Natural killer cell treated with Interleukin-12 subunit alpha and Interleukin-12 subunit beta and Interleukin-15 and Interleukin-18, amount 100 ng/mL, for 72 hours (primary cell): ENCODE measurements at places on chromosomes 6 and 20.

DNA sequence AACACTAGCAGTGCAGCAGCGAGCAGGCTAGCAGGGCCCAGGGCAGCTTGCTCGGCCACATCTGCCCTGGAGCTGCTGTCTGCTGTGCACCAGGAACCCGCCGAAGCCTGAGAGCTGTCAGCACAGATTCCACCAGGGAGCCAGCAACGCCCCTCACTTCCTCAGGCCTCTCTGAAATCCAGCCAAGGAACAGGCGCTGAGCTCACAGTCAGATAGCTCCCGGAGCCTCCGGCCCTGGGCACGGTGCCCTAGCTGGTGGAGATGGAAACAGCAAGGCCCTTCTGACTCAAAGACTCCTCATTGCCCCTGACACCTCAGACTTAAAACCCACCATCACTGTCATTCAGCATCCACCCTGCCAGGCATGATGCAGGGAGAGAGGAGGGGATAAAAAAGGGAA lies 839.4 kb downstream of the MAFB start:
- no peak for DNase-seq

DNA sequence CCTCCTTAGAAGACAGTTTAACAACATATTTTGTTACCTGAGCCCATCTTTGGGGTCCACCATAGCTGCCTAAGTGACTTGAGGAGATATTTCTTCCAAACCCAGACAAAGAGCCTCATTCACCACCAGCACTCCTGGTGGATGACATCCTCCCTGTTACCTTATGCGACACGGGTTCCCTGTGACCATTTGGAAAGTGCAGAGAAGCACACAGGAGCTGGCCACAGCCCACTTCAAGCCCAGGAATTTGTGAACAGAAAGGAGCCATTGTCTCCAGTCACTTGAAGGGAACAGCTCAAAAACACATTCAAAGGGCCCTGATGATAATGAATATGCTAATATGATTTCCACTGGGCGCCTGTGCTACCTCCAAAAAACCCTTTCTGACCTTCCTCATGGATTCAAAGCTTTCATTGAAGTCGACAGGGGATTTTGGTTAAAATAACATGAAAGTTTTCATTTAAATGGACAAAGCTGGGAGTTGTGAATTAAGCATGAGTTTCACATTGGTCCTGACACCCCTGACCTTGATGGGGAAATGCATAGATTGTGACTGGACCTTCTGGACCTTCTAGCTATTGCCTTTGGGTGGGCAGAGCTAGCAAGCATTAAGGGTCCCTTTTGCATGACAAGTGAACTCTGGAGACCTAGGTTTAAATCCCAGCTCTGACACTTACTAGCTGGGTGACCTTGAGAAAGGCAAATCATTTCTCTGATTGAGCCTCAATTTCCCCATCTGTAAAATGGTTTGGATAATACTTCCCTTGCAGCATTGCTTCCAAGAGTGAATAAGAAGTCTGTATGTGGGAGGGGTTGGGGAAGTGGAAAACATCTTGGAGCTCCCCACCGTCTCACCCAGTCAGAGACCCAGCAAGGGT lies 83.3 kb upstream of the SIRPA start:
- DNase-seq, result no peak

- no peak for DNase-seq
These were observed 7.7 kb upstream of the FOXF2 start for GRCh38 chr6:1381481-1382330.

- DNase-seq, result no peak
These were observed 36.0 kb downstream of the TIAM2 start for GRCh38 chr6:155031091-155031490.

DNA sequence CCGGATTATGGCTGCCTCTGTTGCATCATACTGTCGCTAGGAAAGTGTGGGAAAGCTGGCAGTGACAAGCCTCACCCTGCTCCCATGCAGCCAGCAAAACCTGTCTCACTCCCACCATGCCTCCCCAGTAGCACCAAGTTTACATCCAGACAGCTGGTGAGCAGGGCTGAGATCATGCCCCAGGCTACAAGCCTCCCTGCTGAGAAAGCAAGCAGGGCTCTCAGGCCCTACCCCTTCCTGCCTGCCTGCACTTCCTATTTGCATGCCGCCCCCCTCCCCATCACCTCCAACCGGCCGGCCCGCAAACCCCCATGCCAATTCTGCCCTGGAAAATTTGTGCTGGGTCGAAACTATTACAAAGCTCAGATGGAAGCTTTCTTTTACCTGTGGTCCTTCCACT lies 408.2 kb upstream of the FKBP1C start:
- no peak for DNase-seq

DNA sequence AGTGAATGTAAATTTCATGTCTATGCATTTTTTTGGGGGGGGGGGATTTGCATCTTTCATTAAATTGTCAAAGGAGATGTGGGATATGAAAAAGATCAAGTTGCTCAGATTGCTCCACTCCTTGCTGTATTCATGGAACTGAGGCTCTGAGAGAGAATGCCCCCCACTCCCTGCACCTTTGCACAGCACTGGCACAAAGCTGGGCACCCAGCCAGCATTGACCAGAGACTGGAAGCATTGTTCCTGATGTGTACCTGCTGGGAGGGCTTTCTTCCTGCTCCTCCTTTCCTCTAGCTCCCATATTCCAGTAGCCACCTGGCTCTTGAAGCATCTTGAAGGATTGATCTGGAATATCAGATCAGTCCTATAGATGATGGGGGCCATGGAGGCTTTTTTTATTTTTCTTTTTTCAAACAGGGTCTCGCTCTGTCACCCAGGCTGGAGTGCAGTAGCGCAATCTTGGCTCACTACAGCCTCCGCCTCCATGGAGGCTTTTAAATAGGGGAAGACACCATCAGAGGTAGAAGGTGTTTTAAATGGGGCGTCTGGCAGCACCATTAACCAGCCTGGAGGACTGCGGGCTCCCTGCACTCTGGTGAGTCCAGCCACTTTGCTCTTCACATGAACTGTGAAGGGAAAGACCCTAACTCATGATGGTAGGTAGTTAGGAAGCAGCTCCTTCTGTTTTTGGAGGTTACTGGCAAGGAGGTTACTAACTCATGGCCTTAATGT lies 10.9 kb downstream of the DUSP15 start:
- DNase-seq, result no peak

DNA sequence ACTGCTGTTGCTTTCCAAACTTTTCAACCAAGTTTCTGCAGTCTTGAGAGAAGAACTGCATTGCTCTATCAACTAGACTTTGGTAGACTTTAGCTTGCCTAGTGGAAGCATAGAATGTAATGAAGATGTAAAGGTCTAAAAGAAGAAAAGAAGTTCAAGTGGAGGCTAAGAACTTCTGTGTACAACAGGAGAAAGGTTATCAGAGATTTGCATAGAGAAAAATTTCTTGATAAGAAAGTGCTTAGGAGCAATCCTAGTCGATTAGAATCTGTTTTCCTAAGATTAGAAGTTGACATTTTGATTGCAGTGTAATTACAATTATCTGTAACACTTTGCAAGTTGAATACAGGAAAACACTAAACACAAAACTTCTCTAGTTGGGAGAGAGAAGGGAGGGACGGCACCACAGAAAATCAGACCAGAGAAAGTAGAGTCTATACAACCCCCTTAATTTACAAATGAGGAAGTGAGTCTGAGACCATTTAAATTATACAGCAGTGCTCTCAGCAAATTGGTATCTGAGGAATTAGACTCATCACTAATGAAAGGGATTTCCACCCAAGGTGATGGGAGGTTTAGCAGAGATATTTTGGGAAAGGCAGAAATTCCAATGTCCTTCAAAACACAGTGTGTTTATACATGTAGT lies 194.3 kb upstream of the MARCKS start:
- DNase-seq, result no peak

DNA sequence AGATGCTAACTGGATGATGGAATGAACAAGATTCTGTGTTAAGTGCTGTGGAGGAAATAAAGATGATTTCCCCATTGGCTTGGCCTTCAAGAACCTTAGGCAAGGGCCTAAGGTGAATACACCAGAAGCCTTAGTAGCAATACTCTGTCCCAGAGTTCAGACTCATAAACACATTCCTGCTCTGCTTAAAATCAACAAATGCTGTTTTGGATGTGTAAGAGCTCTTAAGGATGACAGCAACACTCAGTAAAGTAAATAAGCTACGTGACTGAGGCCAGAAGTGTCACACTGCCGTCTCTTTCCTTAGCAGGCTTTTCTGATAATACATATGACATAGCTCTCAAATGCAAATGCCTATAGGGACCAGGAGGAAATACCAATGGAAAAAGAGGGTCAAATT lies 90.6 kb downstream of the EYA2 start:
- DNase-seq, result no peak

- DNase-seq, result no peak
These were observed 542.6 kb downstream of the HDGFL1 start for GRCh38 chr6:23111984-23112383.

DNA sequence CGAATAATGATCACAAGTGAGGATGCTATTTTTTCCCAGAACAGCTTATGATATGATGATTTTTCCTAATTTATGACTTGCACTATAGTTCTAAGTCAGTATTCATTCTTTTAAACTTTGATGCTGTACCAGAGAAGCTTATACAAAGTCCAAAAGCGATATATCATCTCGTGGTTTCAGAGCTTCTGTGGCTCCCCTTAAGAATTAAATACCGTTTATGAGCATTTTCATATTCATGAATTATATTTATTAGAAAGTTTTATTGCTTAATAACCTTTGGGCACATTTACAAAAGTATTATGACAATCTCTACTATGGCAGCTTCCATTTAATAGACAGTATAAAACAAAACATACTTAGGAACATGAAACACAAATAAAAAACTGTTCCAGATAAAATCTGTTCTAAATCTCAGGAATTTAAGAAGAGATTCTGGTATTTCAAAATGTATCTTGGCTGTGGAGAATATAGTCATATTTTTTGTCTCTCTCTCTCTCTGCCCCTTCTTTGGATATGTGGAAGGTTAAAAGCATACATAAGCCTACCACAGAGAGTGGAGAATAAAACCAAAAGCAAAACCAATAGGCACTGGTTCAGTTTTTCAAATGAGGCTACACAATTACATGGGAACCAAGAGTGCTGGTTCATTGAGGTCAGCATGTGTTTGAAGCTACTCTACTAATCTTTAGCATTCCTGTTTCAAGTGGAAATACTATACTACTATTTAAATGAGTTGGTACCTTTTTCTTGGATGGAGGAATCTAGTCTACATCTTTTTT lies 884.5 kb upstream of the GJE1 start:
- DNase-seq, result no peak

DNA sequence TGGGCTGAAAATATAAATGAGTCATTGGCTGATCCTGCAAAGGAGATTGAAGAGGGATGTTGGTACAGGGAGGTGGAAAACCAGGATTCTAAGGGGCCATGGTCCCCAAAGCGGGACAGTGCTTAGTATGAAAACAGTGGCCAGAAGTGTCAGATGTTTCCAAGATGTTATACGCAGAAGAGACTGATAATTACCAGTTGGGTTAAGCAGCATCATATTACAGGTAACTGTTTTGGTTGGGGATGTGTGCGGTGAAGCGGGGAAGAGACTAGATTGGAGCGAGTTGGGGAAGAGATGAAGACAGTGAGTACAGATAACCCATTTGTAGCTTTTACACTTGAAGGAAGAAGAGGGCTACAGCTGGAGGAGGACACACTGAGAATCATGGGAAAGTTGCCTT lies 80.8 kb downstream of the PLEKHG1 start:
- no peak for DNase-seq

DNA sequence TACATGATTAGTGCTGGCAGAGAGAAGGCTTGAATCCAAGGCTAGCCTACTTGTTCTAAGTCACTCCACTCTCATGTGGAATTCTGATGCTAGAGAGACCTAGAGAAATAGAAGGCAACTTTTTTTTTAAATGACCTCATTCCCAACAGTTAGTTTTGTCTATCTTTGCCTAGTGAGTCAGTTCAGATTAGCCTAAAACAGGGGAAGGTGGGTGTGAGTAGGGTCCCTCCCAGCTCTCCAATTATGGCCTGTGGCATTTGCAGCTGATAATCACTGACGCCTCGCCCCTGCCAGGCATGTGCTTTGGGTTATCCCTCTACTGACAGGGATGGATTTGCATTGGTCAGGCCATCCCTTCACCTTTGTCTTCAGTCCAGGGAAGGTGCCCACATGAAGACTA lies 13.6 kb downstream of the TXLNB start:
- DNase-seq, result no peak

GRCh38 chr20:18988701-18989100 lies 175.1 kb downstream of the SCP2D1 start:
- no peak for DNase-seq

DNA sequence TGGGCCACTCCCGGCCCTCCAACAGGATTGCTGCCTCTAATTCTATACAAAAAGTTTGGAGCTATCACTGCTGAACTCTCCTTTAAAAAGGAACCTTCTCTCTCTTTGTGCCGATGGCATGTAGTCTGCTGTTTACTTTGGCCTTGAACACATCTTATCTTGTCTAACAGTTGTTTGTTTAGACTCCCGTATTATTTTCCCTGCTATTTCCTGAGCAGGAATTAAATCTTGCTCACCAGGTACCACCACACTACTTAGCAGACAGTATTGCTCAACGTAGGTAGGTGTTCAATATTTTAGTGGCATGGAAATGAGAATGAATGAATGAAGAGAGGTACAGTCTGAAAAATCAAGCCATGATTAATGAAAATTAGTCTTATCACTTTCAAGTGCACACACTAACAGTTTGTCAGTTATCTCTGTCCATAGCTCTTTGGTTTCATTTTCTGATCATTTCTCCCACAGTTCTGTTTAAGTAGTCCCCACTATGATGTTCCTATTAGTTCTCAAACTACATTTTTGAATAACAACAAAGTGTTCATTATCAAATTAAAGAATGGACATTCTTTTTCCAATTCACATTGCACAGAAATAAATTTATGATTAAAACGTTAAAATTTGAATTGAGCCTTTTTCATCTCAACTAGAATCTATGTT lies 6.8 kb upstream of the HEY2 start:
- DNase-seq, result no peak

GRCh38 chr20:10177326-10177725 lies 41.3 kb upstream of the SNAP25 start:
- no peak for DNase-seq

- no peak for DNase-seq
These were observed 658 bp downstream of the HTR1B start for GRCh38 chr6:77462359-77463307.

DNA sequence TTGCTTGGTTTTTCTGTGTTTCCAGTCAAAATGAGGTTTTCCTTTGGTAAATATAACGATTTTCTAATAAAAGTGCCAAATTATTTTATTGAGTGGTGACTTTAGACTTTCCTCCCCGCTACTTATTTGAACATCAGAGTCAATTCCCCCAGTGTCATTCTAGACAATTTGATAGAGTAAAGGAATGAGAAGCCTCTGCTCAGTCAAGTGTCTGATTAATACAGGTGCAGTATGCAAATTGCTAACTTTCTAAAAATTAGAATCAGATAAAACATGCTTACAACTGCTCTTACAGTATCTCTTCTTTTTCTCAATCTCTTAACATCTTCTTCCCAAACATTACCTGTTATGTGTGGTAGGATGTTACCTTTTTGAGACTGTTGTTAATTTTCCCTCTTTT lies 148.7 kb downstream of the CD83 start:
- no peak for DNase-seq

GRCh38 chr20:47676912-47677634 lies 108.2 kb downstream of the SULF2 start:
- DNase-seq, result no peak
